Right kidney (tissue), 9 donors: ENCODE measurements at places on chromosomes 4 and X.

DNA sequence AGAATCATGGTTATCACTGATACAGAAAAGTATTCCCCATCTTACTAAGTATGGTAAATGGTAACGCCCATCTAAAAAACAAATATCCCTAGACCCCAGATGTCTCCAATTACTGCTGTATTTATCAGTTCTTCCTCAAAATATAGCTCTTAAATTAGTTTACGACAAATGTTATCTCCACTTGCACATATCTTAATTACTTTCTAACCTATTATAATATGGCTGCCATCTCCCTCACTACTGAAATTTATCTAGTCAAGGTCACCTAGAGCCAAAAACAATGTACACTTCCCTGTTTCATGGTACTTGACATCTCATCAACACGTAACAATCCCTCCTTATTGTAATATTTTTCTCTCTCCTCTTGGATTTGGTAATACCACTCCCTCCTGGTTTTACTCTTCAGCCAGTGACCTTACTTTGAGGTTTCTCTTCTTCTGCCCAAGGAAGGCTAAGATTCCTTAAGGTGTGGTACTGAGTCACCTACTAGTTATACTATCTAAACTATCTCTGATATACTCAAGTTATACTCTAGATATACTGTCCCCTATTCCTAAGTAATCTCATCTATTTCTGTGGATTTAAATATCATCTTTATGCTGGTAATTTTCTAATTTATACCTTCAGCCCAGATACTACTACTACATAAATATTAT lies 8.6 kb downstream of the LCORL start:
- DNase-seq: no peak

- DNase-seq: no peak
These were observed 24.4 kb downstream of the CDKL2 start for GRCh38 chr4:75605928-75606327.

- no peak for DNase-seq
These were observed 1.2 kb upstream of the TADA2B start for GRCh38 chr4:7041801-7042502.

- no peak for DNase-seq
These were observed 205.0 kb upstream of the HAND2 start for GRCh38 chr4:173735049-173735448.

GRCh38 chrX:18377796-18378195 lies 23.3 kb upstream of the SCML2 start:
- no peak for DNase-seq

DNA sequence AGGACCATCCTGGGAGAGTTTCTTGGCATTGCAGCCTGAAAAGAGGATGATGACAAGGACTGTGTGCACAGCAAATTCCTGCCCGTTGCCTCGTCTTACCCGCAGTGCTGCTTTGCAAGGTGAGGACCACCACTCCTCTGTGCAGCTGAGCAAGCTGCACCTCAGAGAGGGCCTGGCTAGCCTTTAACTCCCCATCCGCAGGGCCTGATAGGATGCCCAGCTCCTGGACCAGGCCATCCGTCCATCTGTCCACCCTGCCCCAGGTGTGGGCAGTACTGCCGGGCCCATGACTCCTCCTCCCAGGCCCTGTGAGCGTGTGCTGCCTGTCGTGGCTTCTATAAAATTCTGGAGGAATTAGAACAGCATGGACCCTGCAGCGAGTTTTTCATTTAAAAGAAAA lies 43.9 kb upstream of the PPP2R2C start:
- no peak for DNase-seq

GRCh38 chr4:40514497-40514951 lies 115.1 kb downstream of the RBM47 start:
- peak; percentile 60 for DNase-seq

GRCh38 chr4:27728892-27729291 lies 868.3 kb downstream of the STIM2 start:
- no peak for DNase-seq

- no peak for DNase-seq
These were observed 75.7 kb upstream of the ARHGAP24 start for GRCh38 chr4:85399270-85399669.

DNA sequence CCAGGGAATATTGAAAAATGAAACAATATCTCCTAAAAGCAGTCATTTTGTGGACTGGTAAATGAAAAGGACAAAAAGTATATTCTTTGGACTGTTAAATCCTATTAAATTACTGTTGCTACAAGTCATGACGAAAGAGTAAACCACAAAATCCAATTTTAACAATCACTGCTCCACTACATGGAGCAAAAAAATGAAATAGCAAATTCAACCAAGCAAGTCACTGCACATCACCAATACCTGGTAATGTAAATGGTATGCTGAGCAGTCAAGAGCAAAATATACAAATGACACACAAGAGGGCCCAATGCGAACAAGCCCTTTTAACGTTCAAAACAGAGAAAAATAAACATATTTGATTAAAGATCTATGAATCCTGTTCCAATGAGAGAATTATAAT lies 126.2 kb downstream of the KLHL13 start:
- DNase-seq: no peak

GRCh38 chrX:123983240-123983639 lies 21.7 kb downstream of the STAG2 start:
- no peak for DNase-seq

DNA sequence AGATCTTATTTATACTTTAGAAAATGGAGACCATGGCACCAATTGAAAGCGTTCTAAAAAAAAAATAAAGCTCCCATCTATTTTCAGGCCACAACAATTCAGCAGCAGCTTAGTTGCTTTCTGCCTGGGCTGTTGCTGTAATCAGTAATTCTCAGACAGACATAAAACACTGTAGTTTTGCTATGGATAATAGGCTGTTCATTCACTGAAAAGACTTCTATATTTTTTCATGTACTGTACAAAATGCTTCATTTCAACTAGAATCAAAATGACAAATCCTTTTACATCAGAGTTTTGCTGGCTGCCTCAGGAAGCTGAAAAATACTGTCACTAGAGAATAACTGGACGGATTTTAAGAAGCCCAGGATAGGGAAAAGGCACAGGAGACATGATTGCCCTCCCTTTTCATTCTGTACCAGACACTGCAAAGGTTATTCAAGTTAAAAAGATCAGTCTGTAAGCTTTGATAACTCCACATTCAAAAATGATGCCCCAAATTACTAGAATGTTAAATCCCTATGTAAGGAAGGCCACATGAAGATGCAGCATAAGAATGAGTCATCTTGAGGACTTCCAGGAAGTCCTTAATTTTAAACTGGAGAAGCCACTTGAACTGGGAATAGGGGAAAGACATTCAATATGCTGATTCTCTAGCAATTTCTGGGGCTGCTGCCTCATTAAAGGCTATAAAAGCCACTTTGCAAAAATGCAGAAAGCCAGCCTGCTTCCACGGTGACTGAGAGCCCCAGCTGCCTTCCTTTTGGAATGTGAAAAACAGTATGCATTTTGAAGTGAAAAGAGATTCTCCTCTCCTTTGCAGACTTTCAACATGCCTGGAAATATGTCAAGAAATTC lies 403.2 kb upstream of the RASGEF1B start:
- DNase-seq: no peak

- peak; percentile 4 for DNase-seq
These were observed 14.1 kb upstream of the SYTL4 start for GRCh38 chrX:100745806-100746537.

GRCh38 chr4:168508683-168509082 lies 11.8 kb downstream of the PALLD start:
- no peak for DNase-seq

- DNase-seq: no peak
These were observed 84.0 kb upstream of the TBC1D9 start for GRCh38 chr4:140839888-140840790.

- DNase-seq: no peak
These were observed 69.1 kb upstream of the HPGD start for GRCh38 chr4:174591243-174592021.

- no peak for DNase-seq
These were observed 13.5 kb downstream of the EFNB1 start for GRCh38 chrX:68842351-68842750.

GRCh38 chr4:94595880-94596483 lies 144.2 kb downstream of the PDLIM5 start:
- no peak for DNase-seq

- no peak for DNase-seq
These were observed 33.9 kb downstream of the FAM9C start for GRCh38 chrX:13010546-13010945.

- DNase-seq: no peak
These were observed 108.4 kb upstream of the LRPAP1 start for GRCh38 chr4:3640587-3640962.

- DNase-seq: peak; percentile 50
These were observed 1.1 kb upstream of the GTPBP6 start for GRCh38 chrX:319579-320125.

DNA sequence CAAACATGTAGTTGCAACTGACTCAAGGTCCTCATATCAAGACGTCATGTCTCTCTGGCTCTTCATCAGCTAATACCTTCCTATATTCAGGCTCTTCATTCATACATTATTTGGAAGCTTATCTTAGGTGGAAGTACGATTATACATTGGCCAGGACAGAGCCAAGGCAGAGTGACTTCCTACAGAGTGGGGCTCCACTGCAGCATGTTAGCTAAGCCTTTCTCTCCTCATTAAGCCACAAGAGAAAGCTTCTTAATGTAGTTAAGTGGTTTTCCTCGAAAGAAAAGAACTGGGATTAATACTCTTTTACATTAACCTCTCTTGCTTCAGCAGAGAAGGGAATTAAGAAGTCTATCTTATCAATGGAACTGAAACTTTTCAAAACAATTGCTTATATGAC lies 15.0 kb downstream of the C4orf33 start:
- DNase-seq: no peak

DNA sequence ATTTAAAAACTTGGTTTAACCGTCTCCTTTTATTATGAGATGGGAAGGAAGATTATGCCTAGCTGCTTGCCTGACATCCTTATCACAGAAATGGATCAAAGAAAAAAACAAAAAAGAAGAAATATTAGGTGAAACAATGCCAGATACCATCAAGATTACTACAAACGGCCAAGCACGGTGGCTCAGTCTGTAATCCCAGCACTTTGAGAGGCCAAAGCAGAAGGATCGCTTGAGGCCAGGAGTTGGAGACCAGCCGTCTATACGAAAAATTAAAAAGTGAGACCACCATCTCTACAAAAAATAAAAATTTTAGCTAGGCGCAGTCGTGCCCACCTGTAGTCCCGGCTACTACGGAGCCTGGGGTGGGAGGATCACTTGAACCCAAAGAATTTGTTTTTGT lies 2.3 kb downstream of the FRYL start:
- no peak for DNase-seq

DNA sequence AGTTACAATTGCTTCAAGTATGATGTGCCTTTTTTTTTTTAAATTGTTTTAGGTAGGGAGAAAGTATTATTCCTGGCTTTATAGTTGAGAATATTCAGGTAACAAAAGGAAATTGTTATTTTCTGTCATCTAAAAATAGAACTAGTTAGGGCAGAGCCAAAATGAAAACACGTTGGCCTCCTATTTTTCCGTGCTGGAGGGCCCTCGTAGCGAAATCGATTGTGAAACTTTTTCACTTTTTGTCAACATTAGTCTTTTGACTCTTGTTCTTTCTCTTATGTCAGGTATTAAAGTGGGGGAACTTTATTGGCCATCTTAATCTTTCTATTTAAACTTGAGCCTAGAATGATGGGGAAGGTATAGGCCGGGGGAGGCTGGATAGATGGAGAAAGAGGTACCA lies 104.9 kb downstream of the ARHGAP10 start:
- DNase-seq: no peak

- DNase-seq: no peak
These were observed 131.4 kb downstream of the PTTG2 start for GRCh38 chr4:38091636-38092035.

- no peak for DNase-seq
These were observed 172.5 kb downstream of the PPP3CA start for GRCh38 chr4:101174679-101175345.

DNA sequence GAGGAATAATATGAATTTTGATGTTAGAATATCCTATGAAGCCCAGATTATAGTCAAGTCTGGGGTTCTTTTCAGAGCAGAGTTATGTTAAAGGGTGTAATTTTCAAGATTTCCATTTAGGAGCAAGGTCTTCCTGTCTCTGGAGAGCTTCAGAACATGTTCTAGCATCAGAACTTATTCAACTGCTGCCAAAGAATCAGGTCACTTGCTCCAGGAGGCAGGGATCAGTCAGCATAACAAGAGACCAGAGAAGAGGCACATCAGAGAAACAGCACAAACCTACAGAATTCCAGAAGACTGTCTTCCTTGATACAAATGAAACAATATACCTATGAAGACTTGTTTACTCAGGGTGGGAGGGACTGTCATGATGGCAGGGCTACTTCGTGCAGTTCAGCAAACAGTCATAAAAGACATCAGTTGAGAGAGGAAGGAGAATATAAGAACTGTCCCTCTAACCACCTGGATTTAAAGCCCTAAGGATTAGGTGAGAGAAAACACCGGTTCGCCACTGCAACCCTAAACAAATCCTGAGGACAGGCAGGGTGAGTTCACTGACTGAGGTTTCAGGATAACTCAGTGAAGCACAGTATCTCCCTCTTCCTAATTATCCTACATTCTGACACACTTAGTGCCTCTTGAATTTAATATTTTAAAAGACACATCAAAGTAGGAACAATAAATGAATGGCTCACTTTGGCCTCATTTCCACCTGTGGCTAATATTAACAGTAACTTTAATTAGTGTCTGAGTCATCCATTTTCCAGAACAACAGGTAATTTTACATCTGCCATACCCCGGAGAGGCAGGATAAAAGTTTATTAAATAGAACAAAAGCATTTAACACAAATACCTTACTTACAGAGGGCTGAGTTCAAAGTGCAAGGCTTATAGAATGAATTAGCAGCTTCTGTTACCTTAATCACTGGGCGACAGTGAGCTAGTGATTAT lies 93.0 kb downstream of the HDAC8 start:
- no peak for DNase-seq

- no peak for DNase-seq
These were observed 286.4 kb upstream of the SMIM31 start for GRCh38 chr4:164467493-164467892.

- no peak for DNase-seq
These were observed 49.6 kb upstream of the ATXN3L start for GRCh38 chrX:13369256-13370030.

DNA sequence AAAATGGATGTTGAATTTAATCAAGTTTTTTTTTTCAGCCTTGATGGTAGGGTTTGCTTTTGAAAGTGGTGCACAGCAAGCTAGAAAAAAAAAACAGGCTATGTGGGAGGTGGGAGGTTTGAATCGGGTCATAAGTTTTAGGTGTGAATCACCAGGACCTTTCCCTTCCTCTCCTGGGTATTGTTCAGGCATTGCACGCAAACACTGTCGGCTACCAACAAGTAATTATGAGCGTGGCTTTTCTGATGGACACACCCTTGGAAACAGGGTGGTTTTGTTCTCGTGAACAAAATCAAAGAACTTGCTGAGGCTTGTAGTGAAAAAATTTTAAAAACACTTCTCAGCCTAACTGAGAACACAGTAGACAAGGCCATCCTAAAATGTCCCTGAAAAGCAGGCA lies 18.1 kb downstream of the PIR start:
- DNase-seq: no peak

GRCh38 chr4:25190407-25190806 lies 30.2 kb upstream of the SEPSECS start:
- no peak for DNase-seq

GRCh38 chrX:130228871-130229270 lies 39.8 kb downstream of the ZNF280C start:
- DNase-seq: no peak
